IMR-90 (cell line): ENCODE measurements at places on chromosomes 5 and 9. TPM values are rescaled to one million over a fixed set of nuclear protein-coding genes. Genes with fewer than 3 reads are reported as not detected.

DNA sequence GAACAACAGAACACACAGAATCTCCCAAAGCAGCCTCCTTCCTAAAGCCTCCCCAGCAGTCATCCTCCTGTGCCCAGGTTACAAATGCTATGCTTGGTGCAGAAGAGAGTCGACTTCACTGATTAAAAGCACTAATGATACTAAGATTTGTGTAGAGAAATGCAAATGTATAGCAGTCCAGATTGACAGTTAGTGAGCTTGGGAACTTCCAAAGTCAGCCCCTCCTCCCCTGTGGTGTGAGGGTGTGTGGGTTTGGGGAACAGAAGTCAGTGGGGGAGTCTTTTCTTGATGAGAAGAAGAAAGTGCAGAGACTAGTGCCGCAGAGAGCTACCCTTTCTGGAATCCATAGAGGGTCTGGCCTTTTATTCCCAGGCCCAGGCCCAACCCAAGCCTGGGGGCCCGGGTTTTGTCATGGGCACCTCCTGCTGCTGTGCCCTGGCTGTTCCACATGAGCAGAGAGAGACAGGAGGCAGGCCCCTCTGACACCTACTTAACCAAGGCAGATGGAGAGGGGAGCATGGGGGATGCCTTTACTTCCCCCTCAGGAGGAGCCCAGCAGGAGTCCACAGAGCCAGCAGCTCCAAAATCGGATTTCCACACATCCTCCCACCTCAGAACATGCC lies 173.3 kb downstream of the DENND1A start:
- no peak for DNase-seq

DNA sequence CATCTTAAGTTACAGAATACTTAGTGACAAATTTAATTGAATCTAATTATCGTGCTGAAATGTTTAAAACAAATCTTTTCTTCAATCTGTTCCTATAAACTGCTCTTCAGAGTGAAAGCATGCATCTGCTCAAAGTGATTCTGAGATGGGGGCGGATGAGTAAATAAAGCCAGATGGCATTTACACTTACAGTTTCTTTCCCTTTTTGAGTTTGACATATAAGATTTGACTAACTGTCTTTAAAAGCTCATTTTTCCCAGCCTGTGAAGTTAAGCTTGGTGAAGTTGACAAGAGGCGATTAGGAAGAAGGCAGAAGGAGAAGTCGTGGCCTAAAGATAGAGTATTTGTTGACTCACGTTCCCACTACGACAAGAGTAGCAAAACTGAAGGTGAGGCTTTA lies 137.4 kb downstream of the LPAR1 start:
- DNase-seq = peak; percentile 63

Gene CER1
- not detected in 2 replicates for polyA plus RNA-seq

DNA sequence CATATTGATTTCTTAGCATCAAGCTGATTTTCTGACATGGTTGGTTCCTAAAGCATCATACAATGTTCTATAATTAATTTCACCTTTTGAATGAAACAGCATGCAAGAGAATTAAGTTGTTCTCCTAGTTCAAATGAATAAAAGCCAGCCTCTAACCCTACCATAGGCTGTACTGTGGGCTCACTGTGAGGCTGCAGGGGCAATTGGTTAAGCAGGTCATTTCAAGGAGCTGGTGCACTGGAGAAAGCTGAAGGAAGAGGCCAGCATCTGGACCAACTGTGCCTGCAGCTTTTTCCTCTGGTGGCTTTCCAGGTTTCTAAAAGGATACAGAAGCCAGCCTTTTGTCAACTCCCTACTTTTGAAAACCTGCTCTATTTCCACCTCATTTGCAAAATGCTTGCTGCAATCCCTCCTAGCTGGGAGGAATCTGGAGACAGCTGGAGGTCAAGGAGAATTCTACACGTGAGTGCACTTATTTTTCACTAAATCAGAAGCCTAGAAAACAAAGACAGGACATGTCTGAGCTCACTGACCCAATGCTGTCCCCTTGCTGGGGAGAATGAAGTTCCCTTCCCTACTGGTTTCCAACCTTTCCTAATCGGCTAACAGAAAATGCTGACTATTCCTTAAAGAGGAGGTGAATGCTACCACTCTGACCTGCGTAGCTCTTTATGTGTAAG lies 158.9 kb downstream of the APBA1 start:
- DNase-seq = no peak

DNA sequence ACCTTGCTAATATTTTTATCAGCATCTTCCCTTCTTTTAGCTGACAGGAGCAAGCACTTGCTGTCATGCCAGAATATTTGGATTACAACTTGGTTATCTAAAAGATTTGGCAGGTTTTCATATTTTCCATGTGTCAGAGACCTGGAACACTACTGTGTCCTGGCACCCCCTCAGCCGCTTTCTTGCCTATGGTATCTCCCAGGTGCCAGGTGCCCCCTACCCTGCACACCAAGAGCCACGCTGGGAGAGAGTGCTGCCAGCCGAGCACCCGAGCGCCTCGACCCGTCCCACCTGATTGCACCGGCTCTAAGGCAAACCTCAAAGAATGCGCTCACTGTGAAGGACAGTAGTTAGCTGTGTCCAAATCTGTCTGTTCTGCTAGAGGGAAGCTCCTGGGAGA lies 84.8 kb downstream of the GTF3C4 start:
- no peak for DNase-seq

- no peak for DNase-seq
These were observed 60.6 kb downstream of the FYB1 start for GRCh38 chr5:39158786-39159185.
